NCI-H1092 treated with DMSO at 0.1 percent for 48 hours (cell line): ENCODE measurements at places on chromosomes 12 and 14.

DNA sequence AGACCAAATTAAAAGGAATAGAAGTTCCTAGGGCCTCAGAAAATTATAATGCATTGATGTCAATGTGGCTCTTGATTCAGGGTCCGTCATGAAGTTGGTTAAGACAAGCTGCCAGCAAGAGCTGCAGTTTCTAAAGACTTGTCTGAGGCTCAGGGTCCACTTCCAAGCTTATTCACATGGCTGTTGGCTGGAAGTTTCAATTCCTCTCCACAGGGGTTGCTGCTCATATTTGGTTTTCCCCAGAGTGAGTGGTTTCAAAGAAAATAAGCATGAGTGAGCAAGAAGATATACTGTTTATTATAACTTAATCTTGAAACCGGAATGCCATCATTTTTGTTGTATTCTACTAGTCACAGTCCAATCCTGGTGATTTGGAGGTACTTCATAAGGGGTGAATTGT, 1247.4 kb downstream of the LRFN5 start:
- DNase-seq, result no peak

DNA sequence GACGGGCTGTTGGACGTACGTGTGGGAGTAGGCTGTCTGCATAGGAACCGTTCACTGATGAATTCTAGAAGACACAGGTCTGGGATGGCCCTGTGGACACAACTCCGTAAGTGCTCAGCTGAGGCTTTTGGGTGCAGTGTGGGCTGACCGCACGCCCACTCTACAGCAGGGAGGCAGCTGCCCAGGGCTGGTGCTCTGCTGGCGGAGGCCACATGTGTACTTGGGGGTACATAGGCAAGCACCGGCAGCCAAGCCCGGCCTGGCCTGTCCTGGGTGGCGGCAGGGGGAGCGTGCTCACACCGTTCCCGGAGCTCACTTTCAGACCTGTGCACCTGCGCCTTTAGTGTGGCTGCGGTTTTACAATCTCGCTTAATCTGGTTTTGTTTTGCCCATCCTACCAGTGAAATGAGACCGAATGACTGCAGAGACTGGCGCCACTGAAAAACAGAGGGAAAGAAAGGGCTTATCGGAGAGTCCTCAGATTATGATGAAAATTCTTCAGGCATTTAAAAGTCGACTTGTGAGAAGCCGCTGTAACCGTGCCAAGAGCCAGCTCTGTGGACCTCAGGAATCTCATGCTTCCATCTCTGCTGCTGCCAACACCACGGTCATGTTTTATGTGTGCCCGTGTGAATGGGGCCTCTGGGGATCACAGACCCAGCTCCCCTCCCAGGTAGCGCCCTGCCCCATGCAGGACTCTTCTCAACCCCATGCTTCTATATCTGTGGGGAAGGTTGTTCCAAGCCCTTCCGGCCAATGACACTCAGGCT, 45.8 kb downstream of the SSH1 start:
- DNase-seq, result no peak

GRCh38 chr14:81209167-81209836, 11.5 kb downstream of the GTF2A1 start:
- no peak for DNase-seq

DNA sequence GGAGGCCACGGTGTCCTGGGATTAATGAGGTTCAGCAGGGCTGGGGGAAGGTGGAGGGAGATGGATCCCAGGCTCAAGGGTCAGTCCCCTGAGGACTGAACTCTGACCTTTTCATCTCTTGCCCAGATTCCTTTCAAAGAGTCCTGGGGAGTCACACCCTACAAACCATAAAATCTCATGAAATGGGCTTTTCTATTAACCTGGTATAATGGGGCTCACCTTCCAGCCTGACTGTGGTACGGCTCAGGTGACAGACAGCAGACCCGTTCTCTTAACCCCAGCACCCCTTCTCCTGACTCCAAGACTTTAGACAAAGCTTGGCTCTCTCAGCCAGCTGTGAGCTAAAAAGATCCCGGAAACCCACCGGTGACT, 268.2 kb downstream of the ADGRD1 start:
- no peak for DNase-seq

- DNase-seq, result no peak
Measured at GRCh38 chr12:67656251-67656650, 7.7 kb downstream of the DYRK2 start.
